Activated naive CD8-positive, alpha-beta T cell treated with anti-CD3 and anti-CD28 coated beads, Interleukin-2, amount 10 ng/mL, durations not matched to agents 7 days and 5 days (primary cell): ENCODE measurements at places on chromosomes 2 and 18. TPM values are rescaled to one million over a fixed set of nuclear protein-coding genes. Genes with fewer than 3 reads are reported as not detected.

The PRKCE gene
- 18.4 TPM for total RNA-seq

The CCDC74A gene
- total RNA-seq: 4.9 TPM

The CAB39 gene
- 138 TPM for total RNA-seq

The KCNK3 gene
- not detected for total RNA-seq

The RIT2 gene
- total RNA-seq: not detected

The EFEMP1 gene
- total RNA-seq: not detected

The ANKRD30BL gene
- total RNA-seq: not detected

The DYSF gene
- 6.3 TPM for total RNA-seq

DNA sequence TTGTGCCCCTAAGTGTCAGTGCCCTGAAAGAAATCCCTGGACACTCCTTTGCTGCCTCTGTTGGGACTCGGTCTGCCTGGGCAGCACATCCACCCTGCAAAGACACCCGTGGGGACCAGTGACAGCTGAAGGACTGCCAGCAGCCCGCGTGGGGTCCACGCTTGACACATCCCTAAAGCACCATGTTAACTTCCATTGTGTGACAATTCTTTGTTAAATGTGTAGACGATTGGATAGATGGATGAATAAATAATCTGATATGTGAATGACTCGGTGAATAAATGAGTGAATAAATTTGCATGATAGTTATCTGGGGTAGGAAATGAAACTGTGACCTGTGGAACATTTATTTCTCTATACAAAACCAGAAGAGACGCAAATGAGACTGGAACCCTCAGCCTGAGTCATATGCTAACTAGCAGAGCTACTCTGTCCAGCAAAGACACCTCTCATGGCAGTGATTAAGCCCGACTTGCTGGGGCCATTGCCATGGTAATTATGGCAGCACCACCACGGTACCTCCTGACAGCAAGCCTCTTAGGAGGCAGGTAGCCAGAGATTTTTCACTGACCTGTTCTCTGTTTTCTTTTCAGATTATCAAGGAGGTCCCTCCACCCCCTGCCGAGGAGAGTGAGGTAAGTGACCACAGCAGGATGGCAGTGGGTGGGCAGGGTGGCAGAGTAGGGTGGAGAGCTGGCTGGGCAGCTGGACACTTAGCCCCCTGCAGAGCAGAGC, 156.8 kb downstream of the ANTXR1 start:
- no peak overlapping the region for H3K4me3 ChIP-seq
- H3K27ac ChIP-seq: no peak overlapping the region
- no peaks in the 10 kb centered on the region for H3K36me3 ChIP-seq
- no peak for DNase-seq
- H3K4me1 ChIP-seq: no peaks in the 10 kb centered on the region

GRCh38 chr2:68330691-68331090, 10.9 kb upstream of the CNRIP1 start:
- no peaks in the 10 kb centered on the region for H3K36me3 ChIP-seq
- H3K27me3 ChIP-seq: peaks cover 25% of the 10 kb centered on the region
- no peaks in the 10 kb centered on the region for H3K4me1 ChIP-seq
- H3K4me3 ChIP-seq: no peak overlapping the region

GRCh38 chr18:3722649-3723433, 272.9 kb downstream of the TGIF1 start:
- H3K36me3 ChIP-seq: no peaks in the 10 kb centered on the region
- no peak overlapping the region for H3K27ac ChIP-seq
- no peak for DNase-seq
- peaks cover 14% of the 10 kb centered on the region for H3K27me3 ChIP-seq

DNA sequence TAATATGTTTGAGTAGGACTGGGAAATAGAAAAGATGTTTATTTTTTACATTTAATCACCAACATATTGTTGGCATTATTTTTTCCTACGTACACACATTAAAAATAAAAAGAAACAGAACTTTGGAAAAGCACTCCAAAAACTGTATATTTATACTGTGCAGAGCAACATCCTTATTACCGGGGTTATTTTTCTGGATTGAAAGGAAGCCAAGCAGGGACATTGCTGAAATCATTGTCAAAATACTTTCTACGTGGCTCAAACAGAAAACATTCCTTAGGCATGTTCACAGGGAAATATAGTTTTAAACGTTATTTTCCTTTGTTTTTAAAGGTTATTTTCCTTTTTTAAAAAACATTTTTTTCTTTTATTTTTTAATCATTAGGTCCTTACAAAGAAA, 315.0 kb upstream of the SMIM21 start:
- H3K4me1 ChIP-seq: no peaks in the 10 kb centered on the region
- H3K27ac ChIP-seq: no peak overlapping the region
- H3K36me3 ChIP-seq: no peaks in the 10 kb centered on the region
- H3K27me3 ChIP-seq: no peaks in the 10 kb centered on the region

DNA sequence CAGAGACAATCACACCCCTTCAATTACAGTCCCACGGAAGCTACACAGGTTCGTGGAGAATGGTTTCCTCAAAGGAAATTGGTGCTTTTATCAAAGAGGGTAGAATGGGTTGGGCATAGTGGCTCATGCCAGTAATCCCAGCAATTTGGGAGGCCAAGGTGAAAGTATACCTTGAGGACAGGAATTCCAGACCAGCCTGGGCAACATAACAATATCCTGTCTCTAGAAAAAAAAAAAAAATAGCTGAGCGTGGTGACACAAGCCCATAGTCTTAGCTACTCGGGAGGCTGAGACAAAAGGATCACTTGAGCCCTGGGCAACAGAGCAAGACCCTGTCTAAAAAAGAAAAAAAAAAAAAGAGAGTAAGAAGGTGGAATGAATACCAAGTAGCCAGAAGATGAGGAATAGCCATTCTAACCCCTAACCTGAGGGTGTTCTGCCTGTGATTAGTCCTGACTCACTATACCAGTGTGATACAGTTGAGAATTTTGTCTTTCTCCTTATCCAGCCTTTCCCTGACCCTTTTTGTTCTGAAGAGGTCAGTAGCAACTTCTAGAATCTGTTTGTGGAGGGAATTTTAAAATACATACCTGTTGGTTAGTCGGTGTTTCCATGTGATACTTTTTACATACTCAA, 283.2 kb downstream of the MREG start:
- DNase-seq: no peak
- H3K27ac ChIP-seq: no peak overlapping the region
- H3K36me3 ChIP-seq: no peaks in the 10 kb centered on the region
- H3K4me1 ChIP-seq: peaks cover 3% of the 10 kb centered on the region
- H3K27me3 ChIP-seq: peaks cover 11% of the 10 kb centered on the region
- no peak overlapping the region for H3K4me3 ChIP-seq

GRCh38 chr2:166539340-166540162, 45.5 kb upstream of the SCN7A start:
- no peak overlapping the region for H3K27ac ChIP-seq
- peaks cover 3% of the 10 kb centered on the region for H3K27me3 ChIP-seq
- no peak for DNase-seq
- peaks cover 3% of the 10 kb centered on the region for H3K4me1 ChIP-seq
